ENCODE measurements at places on chromosomes 4 and X. TPM values are rescaled to one million over a fixed set of nuclear protein-coding genes. Genes with fewer than 3 reads are reported as not detected.
A peak's percentile ranks its signal among the peaks of the same experiment; 100 is the strongest.

GRCh38 chr4:1819816-1820215, 26.7 kb downstream of the FGFR3 start:
- no peak for DNase-seq

DNA sequence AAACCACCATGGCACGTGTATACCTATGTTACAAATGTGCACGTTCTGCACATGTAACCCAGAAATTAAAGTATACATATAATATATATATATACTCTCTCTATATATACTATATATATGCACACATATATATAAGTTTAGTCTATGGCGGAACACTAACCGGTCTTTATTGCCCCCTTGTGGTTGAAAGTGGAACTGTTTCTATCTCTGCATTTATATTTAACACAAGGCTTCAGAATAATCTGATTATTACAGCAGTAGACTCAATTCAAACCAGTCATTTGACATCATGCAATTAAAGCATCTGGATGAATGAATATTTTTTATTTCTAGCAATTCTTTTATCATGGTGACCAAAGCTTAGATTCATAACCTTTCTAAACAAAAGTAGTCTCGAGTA, 14.6 kb downstream of the RAB9B start:
- DNase-seq = peak; percentile 19

DNA sequence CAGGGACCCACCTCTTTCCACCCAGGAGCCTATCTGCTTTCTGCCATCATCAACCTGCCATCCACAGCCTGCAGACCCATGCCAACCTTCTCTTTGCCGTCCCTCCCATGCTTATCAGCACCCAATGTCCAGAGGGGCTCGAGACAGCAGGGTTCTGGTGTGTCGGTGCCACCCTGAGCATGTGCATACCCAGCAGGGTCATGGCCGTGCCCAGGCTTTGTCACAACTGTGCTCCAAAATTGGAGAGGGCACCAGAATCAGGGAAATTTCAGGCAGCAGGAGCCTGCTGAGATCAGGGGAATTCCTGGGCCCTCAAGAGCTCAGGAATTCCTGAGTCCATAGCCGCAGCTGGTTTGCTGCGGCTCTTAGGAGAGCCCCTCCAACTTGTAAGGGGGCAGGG, 330.6 kb downstream of the CCSER1 start:
- no peak for DNase-seq

CTAG1B gene
- not detected for total RNA-seq

SYTL5 gene
- total RNA-seq = not detected

Data from activated CD8-positive, alpha-beta T cell treated with anti-CD3 and anti-CD28 coated beads for 36 hours (primary cell).